Hepatocyte (in vitro differentiated cells): ENCODE measurements at places on chromosomes 12 and 14. TPM values are rescaled to one million over a fixed set of nuclear protein-coding genes. Genes with fewer than 3 reads are reported as not detected.
A peak's percentile ranks its signal among the peaks of the same experiment; 100 is the strongest.

The SAMD4A gene
- 15.7 and 17.9 TPM in 2 replicates for total RNA-seq

The DYNC1H1 gene
- total RNA-seq: 342 and 405 TPM in 2 replicates

The SPRING1 gene
- 94.5 and 95.2 TPM in 2 replicates for total RNA-seq

The ADAMTS20 gene
- 0.36 and 1.2 TPM in 2 replicates for total RNA-seq

- H3K4me1 ChIP-seq: no peaks in the 10 kb centered on the region
- peak; percentile 84 for DNase-seq
- H3K27me3 ChIP-seq: peaks cover 22% of the 10 kb centered on the region
- H3K4me3 ChIP-seq: no peak overlapping the region
- H3K27ac ChIP-seq: no peak overlapping the region
Measured at GRCh38 chr12:129911428-129912049, 7.7 kb upstream of the TMEM132D start.

GRCh38 chr12:102669056-102669455 lies 188.7 kb upstream of the IGF1 start:
- H3K4me3 ChIP-seq: no peak overlapping the region
- H3K27ac ChIP-seq: no peak overlapping the region
- no peaks in the 10 kb centered on the region for H3K27me3 ChIP-seq

DNA sequence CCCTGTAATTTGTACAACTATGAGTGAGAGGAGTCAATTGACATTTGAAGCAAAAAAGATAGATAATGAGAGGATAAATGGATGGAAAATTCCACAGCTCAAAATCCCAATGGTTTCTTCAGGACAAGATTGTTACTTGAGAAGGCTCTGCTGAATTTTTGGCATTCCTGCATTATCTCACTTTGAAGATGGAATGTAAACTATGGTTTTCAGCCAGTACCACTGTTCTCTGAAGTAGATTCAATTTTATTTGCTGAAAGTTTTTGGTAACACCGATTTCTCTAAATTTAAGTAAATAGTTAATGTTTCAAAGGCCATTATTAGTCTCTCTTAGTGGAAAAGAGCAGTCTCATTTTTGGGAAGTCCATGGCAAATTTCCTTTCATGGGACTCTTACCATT lies 121.9 kb upstream of the SLC38A2 start:
- no peaks in the 10 kb centered on the region for H3K27me3 ChIP-seq
- no peak overlapping the region for H3K4me3 ChIP-seq
- no peak for DNase-seq
- H3K36me3 ChIP-seq: no peaks in the 10 kb centered on the region

DNA sequence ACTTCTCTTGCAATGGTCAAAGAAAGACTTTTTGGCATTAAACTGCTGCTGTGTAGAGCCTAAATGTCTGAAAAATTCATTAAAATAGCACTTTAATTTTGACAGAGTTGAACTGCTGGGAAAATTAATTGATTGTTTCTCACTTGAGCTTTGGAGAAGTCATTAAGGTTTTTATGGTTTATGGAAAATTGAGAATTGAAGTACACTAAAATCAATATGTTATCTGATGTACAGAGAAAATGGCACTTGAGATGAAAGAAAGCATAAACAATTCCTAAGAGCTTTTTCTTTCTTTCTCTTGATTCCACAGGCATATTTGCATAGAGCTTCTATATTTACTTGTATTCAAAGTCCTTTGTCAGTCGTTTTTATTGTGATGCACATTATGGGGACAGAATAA lies 188.5 kb upstream of the CAND1 start:
- DNase-seq: no peak
- H3K4me3 ChIP-seq: no peak overlapping the region
- H3K27me3 ChIP-seq: peaks cover 24% of the 10 kb centered on the region
- H3K4me1 ChIP-seq: no peaks in the 10 kb centered on the region

DNA sequence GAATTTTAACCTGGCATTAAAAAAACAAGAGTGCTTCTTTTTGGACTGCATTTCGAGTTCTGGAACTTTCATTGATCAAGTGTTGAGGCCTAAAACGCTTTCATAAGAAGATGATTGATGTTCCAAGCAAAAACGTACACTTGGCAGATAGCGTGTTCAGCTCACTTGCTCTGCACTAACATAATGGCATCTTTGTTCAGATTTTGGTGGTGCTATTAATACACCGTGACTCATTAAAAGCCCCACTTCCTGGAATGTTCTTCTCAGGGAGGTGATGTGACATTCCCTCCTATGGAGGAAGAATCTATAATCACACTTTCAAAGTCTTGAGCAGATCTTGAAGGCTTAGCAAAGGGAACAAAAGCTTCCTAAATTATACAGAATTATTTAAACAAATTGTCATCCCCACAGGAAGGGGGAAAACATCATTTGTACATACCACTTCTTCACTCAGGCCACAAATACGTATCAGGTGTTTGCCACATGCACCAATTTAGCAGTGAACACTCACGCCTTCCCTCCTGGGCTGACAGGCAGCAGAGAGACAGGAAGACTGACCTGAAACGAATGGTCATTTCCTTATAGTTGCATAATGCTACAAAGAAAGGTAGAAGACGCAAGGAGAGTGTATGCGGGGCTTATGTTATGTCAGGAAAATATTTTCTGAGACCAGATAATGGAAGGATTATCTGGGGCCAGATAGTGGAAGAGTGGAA lies 15.4 kb downstream of the HSP90AA1 start:
- H3K36me3 ChIP-seq: no peaks in the 10 kb centered on the region
- no peaks in the 10 kb centered on the region for H3K27me3 ChIP-seq
- no peak overlapping the region for H3K4me3 ChIP-seq

DNA sequence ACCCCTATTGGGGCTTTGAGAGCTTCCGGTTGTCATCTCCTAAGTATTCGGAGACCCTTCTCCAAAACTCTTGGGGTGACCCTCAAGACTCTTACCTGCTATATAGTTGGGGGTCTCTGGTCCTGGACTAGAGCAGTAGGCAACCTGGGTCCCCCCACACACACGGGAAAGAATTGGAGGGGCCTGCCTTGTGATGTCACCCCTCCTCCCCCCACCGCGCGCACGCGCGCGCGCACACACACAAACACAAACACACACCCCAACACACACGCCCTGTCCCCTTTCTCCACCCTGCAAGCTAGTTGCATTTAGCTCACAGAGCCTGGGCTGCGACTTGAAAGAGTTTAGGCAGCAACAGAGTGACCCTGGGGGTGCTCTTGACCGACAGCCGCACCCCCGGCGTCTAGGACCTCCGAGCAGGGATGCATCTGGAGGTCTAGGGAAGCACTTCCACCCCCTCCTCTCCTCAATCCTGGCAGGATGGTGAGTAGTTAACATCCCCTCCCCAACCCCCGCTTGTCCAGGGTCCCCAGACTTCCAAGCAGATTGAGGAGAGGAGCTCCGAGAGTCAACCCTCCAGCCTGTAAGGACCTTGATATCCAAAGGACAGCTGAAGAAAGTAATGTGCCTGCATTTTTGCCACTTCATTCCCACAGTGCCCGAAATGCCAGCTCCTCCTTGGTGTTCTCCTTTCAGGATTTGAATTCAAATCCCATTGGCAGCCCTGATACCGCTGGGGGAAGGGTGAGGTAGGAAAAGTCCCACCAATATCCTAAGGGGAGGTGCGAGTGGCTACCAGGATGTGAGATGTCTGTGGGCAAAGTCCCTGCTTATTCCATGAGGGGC lies 1.4 kb upstream of the DNAJC14 start:
- peaks cover 21% of the 10 kb centered on the region for H3K4me1 ChIP-seq
- no peaks in the 10 kb centered on the region for H3K27me3 ChIP-seq
- peak overlapping the region; percentile 99 for H3K27ac ChIP-seq
- peak overlapping the region; percentile 32 for H3K4me3 ChIP-seq
- DNase-seq: peak; percentile 81

- no peak overlapping the region for H3K4me3 ChIP-seq
- DNase-seq: no peak
- no peak overlapping the region for H3K27ac ChIP-seq
- H3K27me3 ChIP-seq: no peaks in the 10 kb centered on the region
- H3K4me1 ChIP-seq: no peaks in the 10 kb centered on the region
Measured at GRCh38 chr12:87015352-87015751, 759.2 kb upstream of the MGAT4C start.

- no peaks in the 10 kb centered on the region for H3K36me3 ChIP-seq
- no peak overlapping the region for H3K4me3 ChIP-seq
- no peak for DNase-seq
- H3K27me3 ChIP-seq: no peaks in the 10 kb centered on the region
- H3K27ac ChIP-seq: no peak overlapping the region
Measured at GRCh38 chr12:52209321-52209720, 17.5 kb upstream of the KRT80 start.

GRCh38 chr12:92927055-92927435 lies 2.0 kb downstream of the EEA1 start:
- H3K36me3 ChIP-seq: no peaks in the 10 kb centered on the region
- no peaks in the 10 kb centered on the region for H3K27me3 ChIP-seq
- peak; percentile 19 for DNase-seq
- peak overlapping the region; percentile 2 for H3K4me3 ChIP-seq
